Renal cortex interstitium (tissue), 15 donors: ENCODE measurements at places on chromosomes 3 and 15. TPM values are rescaled to one million over a fixed set of nuclear protein-coding genes. Genes with fewer than 3 reads are reported as not detected.

Gene ZNF660
- polyA plus RNA-seq: 13.1 TPM

GRCh38 chr3:31356941-31357340 lies 175.8 kb upstream of the STT3B start:
- DNase-seq: no peak

- no peak for DNase-seq
Observed at GRCh38 chr15:100096700-100097099, 245.1 kb downstream of the ADAMTS17 start.

DNA sequence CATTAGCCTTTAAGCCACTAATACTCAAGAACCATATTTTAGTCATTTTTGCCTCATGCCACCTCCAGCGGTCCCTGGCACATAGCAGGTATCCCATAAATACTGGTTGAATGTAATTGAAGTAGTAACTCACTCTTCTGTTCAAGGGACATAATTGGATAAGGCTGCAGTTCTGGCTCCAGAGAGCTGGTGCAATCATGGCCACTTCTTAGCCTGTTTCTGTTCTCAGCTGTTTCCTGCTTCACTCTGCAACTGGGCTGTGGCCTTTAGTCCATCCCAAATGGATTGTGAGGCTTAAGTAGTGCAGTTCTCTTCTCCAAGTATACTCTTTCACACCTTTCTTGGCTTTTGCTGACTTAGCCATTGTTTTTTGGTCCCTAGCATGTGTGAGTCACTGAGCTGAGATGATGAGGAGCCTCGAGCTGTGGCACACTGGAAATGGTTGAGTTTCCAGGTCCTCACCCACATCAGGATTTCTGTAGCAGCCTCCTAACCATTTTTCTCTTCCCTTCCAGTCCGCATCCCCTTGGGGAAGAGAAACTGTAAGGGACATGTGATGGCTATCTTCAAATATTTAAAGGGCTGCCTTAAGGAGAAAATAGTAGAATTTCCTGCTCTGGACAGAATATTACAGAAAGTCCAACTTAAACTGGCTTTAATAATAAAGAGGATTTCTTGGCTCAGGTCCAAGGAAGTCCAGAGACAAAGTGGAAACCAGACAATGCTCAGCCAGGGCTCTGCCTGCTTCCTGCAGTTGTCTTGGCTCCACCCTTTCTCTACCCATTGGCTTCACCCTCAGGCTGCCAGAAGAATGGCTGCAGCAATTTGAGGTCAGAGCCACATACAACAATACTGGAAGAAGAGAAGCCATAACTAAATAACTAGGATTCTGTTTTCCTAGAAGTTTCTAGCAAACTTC lies 305.4 kb upstream of the ROPN1 start:
- DNase-seq: no peak

GRCh38 chr3:61571516-61572336 lies 10.4 kb downstream of the PTPRG start:
- DNase-seq: no peak

GRCh38 chr3:167976516-167977361 lies 119.0 kb downstream of the GOLIM4 start:
- DNase-seq: no peak

- no peak for DNase-seq
Observed at GRCh38 chr3:170467571-170468147, 49.0 kb downstream of the CLDN11 start.

- DNase-seq: no peak
Observed at GRCh38 chr3:34929036-34929435, 710.3 kb upstream of the ARPP21 start.

DNA sequence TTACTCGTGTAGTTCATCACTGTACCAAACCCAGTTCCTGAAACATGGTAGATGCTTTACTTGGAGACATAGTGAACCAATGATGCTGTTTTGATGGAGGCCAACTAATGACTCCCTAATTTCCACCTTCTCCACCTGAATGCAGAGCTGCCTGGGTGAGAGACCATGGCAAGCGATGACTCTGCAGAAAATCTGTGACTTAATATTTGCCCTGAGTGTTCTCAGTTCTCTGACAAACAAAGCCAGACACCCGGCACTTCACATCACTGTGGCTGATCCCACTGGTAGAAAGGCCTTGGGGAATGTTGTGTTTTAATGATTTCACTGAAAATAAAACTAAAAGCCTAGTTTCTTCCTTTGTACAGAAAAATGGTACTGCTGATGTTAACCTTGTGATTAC lies 39.5 kb upstream of the UBE3A start:
- no peak for DNase-seq

GRCh38 chr15:43648649-43649429 lies at the start of gene CATSPER2:
CATSPER2 (minus strand) TSS chr15:43648844; CDS start chr15:43648061, 783 bp downstream.
- DNase-seq: no peak
